ENCODE measurements at places on chromosomes 11 and 22.
A peak's percentile ranks its signal among the peaks of the same experiment; 100 is the strongest.

DNA sequence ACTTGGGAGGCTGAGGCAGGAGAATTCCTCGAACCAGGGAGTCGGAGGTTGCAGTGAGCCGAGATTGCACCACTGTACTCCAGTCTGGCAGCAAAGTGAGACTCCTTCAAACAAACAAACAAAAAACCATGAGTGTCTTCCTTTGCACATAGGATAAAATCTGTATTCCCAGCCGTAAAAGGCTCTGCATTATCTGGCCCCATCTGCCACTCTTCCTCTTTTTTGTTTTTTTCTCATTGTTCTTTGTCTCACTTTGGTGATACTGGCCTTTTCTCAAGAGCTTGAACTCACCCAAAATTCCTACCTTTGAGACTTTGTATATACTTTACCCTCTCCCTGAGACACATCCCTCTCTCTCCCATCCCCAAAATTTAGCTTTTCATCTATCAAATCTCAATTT lies 17.6 kb downstream of the FDX1 start:
- DNase-seq: no peak

DNA sequence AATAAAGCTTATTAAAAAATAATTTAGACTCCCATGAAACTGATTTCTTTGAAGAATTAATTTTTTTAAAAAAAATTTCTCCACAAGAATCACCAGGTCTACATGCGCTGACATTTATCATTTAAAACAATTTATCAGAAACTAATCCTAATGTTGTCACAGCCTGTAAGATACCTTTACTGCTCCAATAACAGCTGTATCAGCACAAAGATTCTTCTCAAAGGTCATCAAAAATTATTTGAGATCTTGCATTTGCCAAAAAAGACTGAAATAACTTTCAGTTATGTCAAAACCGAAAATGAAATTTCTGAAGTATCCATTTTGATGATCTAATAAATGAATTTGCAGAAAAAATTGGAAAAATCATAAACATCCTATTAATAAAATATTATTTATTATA lies 8.1 kb downstream of the KRTAP5-5 start:
- no peak for DNase-seq

GRCh38 chr11:3218483-3219280 lies at the start of gene MRGPRG:
Gene MRGPRG (minus strand): TSS chr11:3218813. CDS start chr11:3218813, 0 bp downstream.
- DNase-seq: peak; percentile 30

- DNase-seq: no peak
These were observed 137.6 kb downstream of the MAML2 start for GRCh38 chr11:96205460-96205809.

- no peak for DNase-seq
These were observed 3.8 kb upstream of the WEE1 start for GRCh38 chr11:9569588-9570164.

GRCh38 chr22:41565403-41566054 lies 4.7 kb downstream of the CSDC2 start:
- DNase-seq: no peak

DNA sequence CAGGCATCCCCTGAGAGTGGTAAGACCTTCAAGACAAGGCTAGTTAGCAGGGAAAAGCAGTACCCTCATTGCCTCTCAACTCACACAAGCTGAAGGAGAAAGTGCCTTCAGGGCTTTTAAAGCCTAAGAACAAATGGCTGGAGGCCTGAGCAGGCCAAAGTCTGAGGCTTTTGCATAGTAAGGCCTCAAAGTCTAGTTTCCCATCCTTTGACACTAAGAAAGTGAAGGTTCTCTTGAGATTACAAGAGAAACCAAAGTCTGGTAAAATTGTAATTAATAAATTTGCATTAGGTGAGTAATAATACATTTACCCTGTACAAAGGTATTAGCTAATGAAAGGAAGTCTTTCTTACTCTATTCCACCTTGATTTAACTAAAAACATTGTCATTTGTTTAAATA lies 47.0 kb upstream of the CCDC89 start:
- no peak for DNase-seq

DNA sequence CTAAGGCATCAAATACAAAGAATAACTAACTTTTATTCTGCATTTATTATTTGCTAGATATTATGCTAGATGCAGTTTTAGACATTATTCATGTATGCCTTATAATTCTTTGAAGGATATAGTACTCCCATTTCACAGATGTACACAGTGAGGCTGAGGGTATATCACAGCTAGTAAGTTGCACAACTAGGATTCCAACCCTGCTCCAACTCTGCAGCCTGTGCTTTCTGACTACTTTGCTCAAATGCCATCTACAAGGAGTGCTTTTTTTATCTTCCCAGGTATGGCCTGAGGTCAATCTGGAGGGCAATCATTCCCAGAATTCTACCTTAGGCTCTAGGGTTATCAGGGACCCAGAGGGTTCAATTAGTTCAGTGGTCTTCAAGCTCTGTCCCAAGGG lies 28.4 kb downstream of the NUP160 start:
- DNase-seq: no peak

DNA sequence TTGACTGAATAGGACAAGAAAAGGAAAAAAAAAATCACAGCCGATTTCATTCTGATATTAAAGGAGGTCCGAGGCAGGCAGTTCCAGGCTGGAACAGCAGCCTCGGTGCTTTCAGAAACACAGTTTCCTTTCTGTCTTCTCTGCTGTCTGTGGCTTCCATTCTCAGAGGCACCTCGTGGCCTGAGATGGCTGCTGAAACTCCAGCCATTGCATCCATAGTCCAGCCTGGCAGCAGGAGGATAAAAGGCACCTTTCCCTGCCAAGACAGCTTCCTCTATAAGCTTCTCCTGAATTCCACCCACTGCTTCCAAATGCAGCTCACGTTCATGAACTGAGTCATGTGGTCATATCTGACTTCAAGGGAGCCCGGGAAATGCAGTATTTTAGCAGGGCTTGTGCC lies 390.5 kb downstream of the TBC1D22A start:
- no peak for DNase-seq

DNA sequence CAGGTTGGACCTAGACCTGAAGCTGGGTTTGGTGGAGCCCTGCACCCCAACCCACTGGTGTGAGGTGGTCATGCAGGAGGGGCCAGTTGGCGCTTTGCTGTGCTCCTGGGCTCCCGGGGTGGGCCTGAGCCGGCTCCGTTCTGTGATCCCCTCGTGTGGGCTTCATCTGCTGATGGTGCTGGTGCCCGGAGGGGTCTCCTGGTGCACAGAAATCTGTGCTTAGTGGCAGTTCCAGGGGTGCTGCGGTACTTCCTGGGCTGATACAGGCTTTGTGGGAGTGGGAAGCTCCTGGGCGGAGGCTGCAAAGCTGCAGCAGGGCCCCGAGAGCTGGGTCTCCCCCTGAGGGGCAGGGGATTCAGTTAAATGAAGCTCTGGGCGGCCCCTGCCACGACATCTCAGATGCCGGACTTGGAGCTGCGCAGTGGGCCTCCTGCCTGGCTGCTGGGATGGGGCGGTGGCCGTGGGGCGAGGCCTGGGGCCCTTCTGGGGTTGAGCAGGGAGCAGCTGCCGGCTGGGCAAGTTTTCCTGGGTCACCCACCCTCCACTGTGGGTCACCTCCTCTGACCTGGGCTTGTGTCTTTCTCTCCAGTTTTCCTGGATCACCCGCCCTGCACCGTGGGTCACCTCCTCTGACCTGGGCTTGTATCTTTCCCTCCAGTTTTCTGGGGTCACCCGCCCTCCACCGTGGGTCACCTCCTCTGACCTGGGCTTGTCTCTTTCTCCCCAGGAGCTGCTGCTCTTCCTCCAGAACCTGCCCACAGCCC lies 410.5 kb downstream of the TBC1D22A start:
- DNase-seq: no peak

GRCh38 chr11:116070520-116070919 lies 566.3 kb upstream of the CADM1 start:
- DNase-seq: no peak

DNA sequence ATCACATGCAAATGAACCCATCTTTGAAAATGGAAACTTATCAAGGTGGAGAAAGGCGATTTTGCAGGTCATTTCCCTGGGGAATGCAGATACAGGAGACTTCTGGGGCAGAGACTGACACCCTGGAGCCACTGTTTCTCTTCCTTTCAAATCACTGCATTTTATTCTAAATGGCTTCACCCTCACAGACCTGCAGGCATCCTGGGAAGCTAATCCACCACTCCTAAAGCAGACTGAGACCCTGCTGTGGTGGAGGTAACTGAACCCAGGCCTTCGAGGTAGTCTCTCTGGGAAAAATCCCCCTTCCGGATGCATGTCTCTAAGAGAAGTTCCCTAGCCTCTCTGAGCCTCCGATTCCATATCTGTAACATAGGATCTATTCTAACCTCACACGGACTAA lies 20.9 kb upstream of the CSNK2A3 start:
- DNase-seq: no peak

DNA sequence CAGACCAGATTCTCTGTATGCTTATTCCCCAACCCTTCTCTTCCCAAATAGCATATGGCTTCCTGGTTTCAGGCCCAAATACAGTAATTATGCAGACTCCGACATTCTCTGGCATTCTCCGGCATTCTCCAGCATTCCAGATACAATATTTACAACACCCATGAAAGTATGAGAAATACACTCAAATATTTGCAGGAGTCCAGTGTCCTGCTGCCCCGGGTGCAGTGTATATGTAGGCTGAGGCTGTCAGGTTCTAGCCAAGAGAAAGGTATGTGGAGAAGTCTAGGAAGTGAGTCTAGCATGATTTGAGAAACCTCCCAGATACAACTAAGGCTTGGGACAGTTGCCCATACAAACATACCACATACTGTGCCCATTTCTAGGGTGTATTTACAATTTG lies 160.7 kb downstream of the SOX6 start:
- no peak for DNase-seq

GRCh38 chr11:94305146-94305545 lies 766 bp downstream of the IZUMO1R start:
- DNase-seq: no peak

GRCh38 chr11:5534046-5534445 lies 14.3 kb downstream of the OR52H1 start:
- DNase-seq: no peak

DNA sequence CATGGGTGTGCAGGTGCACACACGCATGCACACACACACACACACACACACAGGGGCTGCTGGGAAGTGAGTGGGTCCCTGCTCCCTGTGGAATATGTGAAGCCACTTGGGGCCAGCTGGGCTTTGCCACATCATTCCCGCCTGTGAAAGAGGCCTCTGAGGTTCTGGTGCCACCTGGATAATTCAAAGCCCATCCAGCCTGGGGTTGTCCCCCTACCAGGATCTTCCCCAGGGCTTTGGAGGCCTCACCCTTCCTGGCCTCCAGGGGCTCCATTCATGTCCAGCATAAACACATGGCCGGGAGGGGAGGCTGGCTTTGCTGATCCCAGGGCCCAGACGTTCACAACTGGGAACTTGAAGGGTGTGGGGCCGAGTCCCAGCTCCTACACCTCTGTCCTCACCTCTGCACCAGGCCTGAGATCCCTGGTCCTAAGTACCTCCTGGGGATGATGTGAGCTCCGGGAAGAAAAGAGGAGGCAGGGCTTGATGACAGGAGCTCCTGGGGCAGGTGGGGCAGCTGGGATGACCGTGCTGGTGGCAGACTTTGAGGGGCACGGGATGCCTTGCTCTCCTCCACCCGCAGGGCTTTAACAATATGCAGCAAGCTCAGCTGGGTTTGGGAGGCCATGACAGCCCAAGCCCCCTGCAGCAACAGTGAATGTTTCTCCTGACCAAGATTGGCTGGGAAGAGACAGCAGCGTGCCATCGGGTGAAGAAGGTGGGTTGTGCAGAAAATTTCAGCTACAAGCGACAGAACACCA lies 14.2 kb downstream of the LINC01488 start:
- no peak for DNase-seq

DNA sequence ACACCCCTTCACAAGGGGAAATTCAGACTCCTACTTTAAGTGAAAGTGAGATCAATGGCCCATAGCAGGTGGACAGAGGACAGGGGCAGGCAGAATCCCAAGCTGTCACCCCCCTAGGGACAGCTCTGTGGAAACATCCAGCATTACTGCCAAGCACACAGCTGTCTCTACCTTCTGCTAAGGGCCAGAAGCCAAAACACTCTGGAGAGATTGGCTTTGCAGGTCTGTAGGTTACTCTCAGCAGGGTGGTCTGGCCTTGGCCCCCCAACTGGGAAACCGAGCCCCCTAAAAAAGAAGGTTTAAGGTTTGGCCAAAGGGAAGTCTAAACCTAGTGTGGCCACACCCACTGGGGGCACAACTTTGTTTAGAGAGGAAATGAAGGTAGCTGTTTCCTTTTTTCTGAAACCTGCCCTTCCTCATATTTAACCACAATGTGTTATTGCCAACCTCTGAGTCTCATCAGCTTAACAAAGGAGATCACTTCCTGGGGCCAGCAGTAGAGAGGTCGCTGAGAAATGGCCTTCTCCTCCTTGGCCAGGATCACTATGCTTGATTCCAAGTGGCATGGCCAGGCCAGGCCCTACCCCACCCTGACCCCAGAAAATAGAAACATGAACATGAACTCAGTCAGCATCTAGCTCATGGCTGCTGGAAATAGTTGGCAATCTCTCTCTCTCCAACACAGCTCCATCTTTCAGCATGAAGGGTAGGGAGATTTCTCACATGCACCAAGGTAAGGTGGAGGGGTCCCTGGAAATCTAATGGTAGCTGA lies 25.9 kb upstream of the SCARF2 start:
- peak; percentile 61 for DNase-seq

- no peak for DNase-seq
These were observed 62.9 kb upstream of the PRODH start for GRCh38 chr22:18999008-18999407.

GRCh38 chr11:130151196-130151595 lies 8.4 kb upstream of the ST14 start:
- no peak for DNase-seq

DNA sequence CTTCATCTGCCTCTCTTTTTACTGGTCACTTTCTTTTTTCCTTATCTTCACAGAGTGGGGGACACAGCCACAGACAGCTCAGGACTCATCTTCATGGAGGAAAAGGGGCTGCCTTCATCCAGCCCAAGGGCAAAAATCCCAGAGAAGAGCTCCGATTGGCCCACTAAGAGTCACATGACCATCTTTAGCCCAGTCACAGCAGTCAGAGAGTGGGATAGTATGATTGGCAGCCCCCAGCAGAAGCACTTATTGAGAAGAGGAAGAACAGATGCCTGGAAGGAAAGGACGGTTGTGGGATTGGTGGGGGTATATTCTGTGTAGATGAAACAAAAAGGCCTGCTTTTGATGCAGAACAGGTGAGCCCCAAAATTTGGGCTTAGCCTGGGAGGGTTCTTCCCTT lies 77.8 kb downstream of the MN1 start:
- no peak for DNase-seq

All from D341Med (cell line).